ENCODE measurements at places on chromosomes 7 and 10.

DNA sequence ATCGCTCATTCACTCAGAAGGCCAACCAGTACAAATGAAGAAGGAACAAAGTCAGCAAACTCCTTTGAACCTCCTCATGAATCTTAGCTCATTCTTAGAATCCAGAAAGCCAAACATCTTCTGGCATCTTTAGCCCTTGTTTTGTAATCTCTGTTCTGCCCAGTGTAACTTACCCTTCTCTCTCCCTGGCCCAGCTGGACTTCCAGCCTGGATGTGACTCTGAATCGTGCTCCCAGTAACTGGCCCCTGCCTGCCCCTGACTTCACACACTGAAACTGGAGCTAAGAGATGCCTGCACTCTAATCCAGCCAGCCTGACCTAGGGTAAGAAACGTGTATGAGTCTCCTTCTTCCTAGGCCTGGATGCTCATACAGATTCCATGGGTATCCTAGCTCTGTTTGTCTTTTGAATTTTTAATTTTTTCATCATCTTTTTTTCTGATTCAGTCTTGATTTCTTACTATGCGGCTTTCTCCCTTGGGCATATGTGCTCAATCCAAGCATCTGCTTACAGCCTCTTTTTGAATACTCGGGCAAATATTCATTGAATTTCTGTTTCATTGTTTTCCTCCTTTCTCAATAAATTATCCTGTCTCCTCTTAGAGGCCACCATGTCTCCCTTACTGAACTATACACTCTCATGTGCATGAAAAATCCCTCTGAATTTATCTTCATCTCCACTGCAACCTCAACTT, 845.6 kb upstream of the AUTS2 start:
- DNase-seq, result no peak

GRCh38 chr7:157506268-157506667, 169.5 kb downstream of the DNAJB6 start:
- peak; percentile 55 for DNase-seq

GRCh38 chr10:104300736-104301292, 31.8 kb downstream of the GSTO2 start:
- DNase-seq, result no peak

DNA sequence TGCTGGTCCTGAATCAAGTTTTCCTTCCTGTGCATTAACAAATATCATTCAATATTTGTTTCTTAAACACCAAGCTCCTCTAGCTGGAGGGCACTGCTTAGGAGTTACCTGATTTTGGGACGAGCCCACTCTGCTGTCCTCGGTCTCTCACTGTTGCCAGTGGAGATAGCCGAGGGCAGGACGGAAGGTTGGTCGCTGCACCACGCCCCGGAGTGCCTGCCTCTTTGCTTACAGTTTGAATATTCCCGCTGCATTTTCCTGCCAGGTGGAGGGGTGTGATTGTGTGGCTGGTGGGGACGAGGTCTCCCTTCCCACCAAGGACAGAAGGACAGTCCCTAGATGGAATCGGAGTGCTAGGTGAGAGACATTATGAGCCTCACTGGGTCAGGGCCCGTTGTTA, 201.5 kb downstream of the DNAJB6 start:
- peak; percentile 20 for DNase-seq

DNA sequence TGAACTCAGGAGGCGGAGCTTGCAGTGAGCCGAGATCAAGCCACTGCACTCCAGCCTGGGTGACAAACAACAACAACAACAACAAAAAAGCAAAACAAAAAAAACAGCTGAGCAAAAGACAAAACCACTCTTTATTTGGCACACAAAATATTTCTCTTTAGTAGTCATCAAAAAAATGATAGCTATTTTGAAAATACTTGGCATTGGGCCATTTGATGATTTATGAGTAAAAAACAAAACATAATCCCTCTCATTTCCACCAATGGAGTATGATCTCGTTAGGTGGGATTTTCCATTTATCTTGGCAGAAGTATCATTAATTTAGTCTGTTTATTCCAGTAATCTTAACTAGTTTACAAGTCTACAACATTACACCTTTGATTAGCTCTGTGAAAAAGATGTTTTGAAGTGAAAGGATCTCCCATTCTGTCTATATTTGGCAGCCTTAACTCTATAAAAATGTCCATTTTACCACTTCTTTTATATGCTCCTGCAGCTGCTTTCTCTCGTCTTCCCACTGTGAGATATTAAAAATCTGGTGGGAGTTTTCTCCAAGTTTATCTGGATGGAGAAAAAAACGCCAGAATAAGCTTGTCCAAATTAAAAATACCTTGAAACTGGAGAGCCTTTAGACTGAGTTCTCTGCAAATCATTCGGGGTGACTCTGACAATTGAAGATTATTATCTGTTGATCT, 58.8 kb upstream of the AGMO start:
- no peak for DNase-seq

- no peak for DNase-seq
These were observed 128.4 kb downstream of the GRK5 start for GRCh38 chr10:119335671-119336353.

DNA sequence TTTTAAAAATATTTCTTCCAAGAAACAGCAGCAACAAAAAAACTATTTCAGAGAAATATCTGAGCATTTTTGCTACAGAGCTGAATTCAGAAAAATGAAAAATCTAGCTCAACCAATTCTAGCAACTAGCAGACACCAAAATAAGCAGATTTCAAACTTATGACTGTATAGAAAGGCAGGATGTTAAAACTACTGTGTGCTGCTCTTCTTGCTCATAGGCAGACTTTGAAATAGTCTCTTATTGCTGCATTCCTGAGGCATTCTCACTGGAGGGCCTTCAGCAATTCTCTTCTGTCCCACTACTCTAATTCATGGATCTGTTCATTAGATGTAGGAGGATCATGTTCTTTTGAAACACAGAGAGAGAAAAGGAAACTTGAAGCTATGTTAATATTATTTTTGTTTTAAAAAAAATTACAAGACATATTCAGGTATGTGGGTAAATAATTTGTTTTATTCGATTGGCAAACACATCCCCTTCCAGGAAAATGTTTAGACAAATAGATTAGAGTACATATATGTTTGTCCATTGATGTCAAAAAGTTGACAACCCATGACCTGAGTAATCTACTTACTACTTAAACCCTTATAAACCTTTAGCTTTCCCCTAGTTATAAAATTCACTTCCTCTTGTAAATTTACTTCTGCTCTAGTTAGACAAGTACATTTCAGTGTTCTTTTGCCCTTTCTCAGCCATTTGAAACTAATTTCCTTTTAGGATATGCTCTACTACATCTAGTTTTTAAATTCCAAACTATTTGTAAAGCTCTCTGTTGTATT, 428.2 kb upstream of the POT1 start:
- DNase-seq, result no peak

GRCh38 chr7:70579397-70580097, 552.4 kb upstream of the GALNT17 start:
- DNase-seq, result no peak

GRCh38 chr7:66629222-66630062, 761 bp downstream of the KCTD7 start:
- DNase-seq, result no peak

DNA sequence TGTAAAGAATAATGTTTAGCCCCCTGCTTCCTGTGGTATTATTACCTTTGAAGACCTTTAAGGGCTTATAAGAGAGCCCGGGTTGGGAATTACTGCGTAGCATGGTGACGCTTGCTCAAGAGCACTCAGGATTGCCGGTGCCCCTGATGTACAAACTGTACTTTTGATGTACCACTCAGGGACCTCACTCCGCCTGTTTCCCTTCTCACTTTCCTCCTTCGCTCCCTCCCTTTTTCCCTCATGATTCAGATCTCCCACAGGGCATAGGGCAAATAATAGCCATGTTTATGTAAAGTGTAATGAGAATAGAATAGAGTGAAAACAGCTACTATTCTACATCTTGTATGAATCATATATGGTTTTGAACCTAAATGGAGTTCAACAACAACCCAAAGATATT, 77.8 kb upstream of the PDCD4 start:
- DNase-seq, result no peak

DNA sequence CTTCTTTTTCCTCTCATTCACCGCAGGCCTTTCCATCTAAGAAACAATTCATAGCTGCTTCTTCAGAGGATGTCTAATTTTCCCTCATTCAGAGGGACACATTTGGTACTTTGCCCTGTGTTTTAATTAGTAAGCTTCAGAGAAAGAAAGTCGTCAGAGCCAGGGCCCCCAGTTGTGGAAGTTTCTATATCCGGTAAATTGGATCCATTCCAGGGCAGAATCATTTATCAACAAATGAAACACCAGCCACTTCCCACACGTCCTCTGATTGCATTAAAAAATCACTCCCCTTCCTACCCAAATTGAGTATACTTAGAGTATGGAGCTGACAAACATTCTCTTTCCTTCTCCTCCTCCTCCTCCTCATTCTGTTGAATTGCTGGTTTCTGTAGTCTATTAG, 205.8 kb upstream of the HDAC9 start:
- DNase-seq, result no peak

GRCh38 chr7:134480202-134480601, 21.3 kb upstream of the AKR1B1 start:
- DNase-seq, result no peak

GRCh38 chr10:132703419-132704007, 82.4 kb downstream of the NKX6-2 start:
- peak; percentile 21 for DNase-seq

GRCh38 chr10:123478116-123478515, 188.0 kb upstream of the GPR26 start:
- DNase-seq, result no peak

DNA sequence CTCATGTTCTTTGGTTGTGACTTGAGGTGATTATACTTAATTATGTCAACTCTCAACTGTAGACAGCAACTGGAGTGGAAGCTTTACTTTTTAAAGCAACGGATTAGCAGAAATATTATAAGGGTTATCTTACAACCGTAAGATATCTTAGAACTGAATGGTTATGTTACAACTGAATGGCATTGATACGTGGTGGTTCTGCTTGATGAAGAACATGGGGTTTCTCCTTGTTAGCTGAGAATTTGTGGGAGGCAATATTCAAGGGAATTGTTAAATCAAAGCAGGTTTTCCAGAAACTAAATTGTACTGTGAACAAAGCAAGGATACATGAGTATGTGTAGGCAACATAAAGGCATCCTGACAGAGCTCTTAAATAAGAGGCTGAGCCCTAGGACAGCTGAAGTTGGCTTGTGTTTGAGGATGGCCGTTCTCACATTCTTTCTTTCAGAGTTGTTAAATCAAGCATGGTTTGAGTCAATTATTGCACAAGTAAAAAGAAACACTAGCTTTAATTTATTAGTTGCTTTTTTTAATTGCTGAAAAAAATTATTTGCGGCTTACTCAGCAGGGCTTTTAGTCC, 350.0 kb downstream of the PLXDC2 start:
- DNase-seq, result no peak

DNA sequence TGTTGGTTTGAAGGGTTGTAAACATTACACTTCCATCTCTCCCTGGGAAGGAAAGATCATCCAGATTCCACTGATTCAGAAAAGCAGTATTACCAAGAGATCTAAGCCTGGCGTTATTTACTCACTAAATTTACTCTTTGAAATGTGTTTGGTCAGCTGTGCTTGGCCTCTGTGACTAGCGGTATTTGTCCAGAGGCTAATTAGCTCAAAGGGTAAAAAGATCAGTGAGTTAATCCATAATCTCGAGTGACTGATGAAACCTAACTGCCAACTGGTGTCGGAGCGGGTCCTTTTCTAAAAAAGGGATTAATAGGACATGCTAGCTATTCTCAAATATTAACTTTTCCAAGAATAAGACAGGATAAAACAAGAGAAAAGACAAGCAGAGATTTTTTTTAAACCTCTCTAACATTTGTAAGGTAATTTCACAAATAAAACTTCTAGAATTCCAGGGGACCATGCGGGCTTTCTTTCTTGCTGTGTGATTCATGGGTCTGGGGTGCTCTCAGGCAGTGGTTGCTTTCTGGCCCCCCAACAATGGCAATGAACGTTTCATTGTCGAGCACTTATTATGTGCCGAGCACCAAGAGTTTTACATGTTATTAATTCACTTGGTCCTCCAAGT, 247.3 kb upstream of the AOAH start:
- DNase-seq, result no peak

DNA sequence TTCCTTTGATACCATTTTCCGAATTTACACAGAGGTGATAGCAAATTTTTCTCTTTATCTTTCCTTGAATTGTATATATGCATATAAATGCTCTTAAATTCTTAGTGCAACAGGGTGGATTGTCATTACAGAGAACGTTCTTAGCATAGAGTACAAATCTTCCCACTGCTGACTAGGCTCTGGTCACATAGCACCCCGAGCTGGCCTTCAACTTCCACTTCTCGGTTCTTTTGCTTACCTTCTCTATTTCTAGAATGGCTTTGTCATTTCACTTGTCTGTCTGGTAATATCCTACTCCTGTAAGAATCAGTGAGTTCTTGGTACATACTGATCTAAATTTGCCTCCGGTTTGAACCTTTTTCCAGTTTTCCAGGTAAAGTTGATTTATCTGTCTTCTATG, 13.4 kb downstream of the ADIRF start:
- no peak for DNase-seq

DNA sequence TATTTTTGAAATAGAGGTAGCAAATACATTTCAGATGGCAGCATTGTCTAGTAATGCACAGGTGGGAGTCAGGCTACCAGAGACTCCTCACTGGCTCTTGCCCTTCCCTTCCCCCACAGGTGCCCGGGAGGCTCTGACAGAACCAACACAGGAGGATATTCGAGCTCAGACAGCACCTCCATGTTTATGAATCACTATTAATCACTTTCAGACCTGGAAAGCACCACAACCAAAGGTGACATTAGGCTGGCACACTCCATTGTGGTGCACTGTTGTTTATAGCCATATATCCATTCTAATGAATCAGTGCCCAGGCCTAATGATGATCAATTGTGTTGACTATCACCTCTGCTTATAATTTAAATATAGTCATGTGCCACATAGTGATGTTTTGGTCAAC, 107.8 kb upstream of the NAMPT start:
- DNase-seq, result no peak

GRCh38 chr10:98367604-98368451, 47.2 kb downstream of the PYROXD2 start:
- DNase-seq, result no peak

DNA sequence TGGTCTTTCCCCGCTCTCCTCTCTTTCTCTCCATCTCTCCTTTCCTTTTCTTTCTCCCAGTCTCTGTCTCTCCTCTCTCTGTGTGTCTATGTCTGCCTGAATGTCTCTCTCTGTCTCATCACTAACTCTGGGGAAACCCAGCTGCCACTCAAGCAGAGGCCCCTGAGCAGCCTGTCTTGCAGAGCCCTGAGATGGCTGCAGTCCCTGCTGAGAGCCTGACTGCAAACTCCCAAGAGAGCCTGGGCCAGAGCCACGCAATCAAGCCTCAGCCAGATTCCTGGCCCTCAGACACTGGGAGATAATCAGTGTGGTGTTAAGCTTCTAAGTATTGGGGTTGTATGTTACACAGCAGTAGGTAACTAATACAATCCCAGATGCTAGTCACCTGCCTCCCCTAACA, 91.5 kb downstream of the PAXIP1 start:
- DNase-seq, result no peak
